ENCODE measurements at places on chromosomes 16 and 17. TPM values are rescaled to one million over a fixed set of nuclear protein-coding genes. Genes with fewer than 3 reads are reported as not detected.

The PTGES3L gene
- polyA plus RNA-seq = 0.62 TPM

The GALK1 gene
- 47.3 TPM for polyA plus RNA-seq

The PABPN1L gene
- not detected for polyA plus RNA-seq

The SP6 gene
- polyA plus RNA-seq = not detected

The SHBG gene
- polyA plus RNA-seq = 0.96 TPM

The NPIPB2 gene
- 2.0 TPM for polyA plus RNA-seq

The AIPL1 gene
- polyA plus RNA-seq = not detected

The CNGB1 gene
- not detected for polyA plus RNA-seq

The TEX14 gene
- polyA plus RNA-seq = 0.15 TPM

The LPO gene
- polyA plus RNA-seq = 0.11 TPM

The USP6 gene
- 0.30 TPM for polyA plus RNA-seq

The CAMTA2 gene
- polyA plus RNA-seq = 28.8 TPM

The KCNH4 gene
- polyA plus RNA-seq = not detected

Data from GM23248 (cell line).